ENCODE measurements at places on chromosomes 13 and 19.

- DNase-seq: no peak
Measured at GRCh38 chr13:105643966-105644365, 891.5 kb downstream of the EFNB2 start.

- no peak for DNase-seq
Measured at GRCh38 chr19:56566904-56567273, 379 bp upstream of the ZNF470 start.

- no peak for DNase-seq
Measured at GRCh38 chr13:31278869-31279268, 79.1 kb downstream of the B3GLCT start.

DNA sequence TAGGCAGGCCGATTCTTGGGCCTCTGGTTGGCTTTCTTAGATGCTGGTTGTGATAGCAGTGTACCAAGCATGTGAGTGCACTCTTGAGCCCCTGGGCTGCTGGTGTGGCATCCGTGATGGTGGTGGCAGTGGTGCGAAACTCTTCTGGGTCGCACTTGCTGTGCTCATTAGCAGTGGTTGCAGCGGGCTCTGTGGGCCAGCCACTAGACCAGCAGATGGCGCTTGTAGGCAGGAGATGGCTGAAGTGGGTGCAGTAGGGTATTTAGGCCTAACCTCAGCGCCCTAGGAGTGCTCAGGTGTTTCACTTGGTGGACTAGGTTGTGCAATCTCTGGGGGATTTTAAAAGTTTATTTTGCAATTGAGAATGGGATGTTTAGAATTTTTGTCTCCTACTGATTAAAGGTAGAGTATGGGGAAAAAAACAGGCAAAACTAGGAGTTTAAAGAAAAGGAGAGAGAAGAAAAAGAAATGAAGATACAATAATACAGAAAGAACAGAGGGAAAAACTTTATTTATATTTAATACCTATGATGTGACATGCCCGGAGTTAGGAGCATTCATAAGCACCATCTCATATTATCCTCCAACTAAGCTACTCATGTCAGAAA is 4.3 kb upstream of the ZNF17 start:
- peak; percentile 34 for DNase-seq

GRCh38 chr19:49973987-49974386 is 13.0 kb upstream of the SIGLEC11 start:
- peak; percentile 13 for DNase-seq

DNA sequence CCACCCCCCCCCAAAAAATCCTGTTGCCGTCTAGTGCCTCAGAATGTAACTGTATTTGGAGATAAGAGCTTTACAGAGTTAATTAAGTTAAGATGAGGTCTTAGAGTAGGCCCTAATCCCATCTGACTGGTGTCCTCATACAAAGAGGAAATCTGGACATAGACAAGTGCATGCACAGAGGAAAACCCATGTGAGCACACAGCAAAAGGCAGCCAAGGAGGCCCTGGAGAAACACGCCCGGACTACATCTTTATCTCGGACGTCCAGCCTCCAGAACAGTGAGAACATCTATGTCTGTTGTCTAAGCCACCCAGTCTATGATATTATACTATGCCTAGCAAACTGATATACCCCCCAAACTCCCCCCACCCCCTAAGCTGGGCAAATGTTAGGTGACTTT is 193.8 kb downstream of the KATNAL1 start:
- no peak for DNase-seq
